Stimulated activated CD4-positive, alpha-beta T cell treated with anti-CD3 and anti-CD28 coated beads, TNF-alpha, amount 100 ng/mL, for 48 hours (primary cell): ENCODE measurements at places on chromosomes 2 and 18.

GRCh38 chr2:227082286-227082685 is 81.7 kb downstream of the COL4A4 start:
- no peak for DNase-seq

GRCh38 chr18:2111456-2111855 is 459.8 kb downstream of the METTL4 start:
- DNase-seq, result no peak

DNA sequence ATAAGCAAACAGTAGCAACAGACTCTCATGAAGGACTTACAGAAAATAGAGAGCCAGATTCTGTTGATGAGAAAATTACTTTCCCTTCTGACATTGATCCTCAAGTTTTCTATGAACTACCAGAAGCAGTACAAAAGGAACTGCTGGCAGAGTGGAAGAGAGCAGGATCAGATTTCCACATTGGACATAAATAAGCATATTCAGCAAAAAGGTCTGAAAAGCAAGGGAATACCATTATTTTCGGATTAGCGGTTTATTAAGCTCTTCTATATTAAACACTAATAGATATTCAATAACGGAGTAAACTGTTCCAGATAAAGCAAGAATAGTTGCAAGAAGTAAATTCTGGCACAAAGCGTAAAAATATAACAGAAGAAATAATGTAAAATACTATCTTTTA is 25.0 kb downstream of the POLI start:
- no peak for DNase-seq

DNA sequence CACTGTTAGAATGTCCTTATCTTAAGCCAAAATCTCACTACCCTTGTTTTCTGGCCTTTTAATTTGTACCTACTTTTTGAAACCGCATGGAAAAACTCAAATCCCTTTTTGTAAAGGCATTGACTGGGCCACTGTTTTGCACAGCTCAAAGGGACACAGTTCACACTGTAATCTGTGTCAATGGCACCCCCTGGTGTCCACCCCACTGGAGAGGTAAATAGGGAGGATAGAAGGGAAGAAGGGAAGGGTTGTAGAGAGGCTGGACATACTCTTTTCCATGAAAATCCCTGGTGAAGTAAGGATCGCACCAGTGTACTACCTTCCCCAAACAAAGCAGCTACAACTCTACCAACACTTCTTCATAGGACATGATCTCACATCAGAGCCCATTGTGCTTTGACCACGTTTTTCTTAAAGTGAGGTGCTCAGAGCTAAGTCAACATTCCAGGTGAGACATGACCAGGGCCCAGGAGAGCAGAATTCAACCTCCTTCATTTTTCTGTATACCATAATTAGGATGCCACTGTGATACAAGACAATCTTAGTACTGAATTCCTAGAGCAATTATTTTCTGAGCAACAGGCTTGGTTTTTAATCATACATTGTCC is 92.4 kb upstream of the RMDN2 start:
- peak; percentile 49 for DNase-seq

GRCh38 chr2:183069174-183069573 is 9.4 kb upstream of the DUSP19 start:
- no peak for DNase-seq

DNA sequence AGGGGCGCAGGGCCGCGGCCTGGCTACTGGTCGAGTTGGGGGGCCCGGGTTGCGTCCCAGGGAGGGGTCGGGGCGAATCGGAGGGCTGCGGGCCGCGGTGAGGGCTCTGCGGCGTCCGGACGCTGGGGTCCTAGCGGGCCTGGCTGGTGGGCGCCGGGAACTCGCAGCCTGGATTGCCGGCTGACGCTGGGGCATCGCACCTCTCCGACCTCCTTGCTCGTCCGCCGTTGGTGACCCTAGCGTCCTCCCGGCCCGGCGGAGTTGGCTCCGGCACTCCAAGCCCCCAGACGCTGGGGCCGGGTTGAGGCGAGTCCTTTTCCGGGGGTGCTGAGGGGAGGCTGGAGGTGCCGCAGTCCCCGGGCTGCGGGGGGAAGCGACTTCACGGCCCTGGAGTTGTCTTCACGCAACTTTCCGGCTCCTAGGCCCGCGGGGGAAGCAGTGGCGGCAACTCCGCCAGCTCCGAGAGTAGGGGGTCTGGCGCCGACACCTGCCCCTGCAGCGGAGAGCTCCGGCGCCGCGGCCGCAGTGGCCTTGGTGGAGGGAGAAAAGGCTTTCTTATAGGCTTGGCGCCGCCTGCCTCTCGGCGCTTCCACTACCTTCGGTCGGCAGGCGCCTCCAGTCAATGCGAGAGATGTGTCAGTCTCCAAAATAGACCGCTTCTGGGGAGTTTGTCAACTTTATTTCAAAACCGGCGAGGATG is 70.3 kb downstream of the HAUS1 start:
- DNase-seq, result peak; percentile 27

DNA sequence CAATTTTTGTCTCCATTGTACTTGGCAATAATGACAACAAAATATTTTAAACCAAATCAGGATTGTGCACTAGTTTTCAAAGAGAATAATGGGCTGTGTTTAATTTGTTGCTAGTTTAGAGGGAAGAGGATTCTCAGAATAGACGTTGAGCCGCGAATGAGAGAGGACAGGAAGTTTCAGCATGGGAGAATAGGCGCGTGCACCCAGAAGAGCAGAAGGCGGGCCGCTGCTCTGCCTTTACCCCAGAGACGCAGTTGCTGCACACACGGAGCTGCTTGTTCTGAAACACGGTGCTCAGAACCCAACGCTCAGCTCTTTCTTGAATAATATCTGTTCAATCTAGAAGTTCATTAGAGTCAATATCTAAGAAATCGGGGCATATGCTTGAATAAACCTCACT is 223.4 kb downstream of the MYT1L start:
- no peak for DNase-seq

DNA sequence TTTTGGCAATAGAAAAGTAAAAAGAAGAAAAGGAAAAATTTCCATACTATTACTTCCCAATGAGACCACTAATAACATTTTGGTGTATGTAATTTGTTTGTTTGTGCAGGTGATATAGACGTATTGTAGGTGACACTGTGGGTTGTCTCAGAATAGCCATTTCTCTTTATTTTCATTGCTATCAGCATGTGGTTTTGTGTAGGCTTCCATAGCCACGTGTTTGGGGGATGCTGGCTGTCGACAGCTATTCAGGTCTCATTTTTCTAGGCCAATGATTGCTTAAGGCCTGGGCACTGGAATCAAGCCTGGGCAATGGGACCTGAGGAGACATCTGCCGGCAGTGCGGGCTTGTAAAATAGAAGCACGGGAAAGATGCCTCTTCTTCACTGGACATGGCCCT is 71.0 kb upstream of the KCTD1 start:
- no peak for DNase-seq

GRCh38 chr18:7755753-7756475 is 188.8 kb downstream of the PTPRM start:
- no peak for DNase-seq

DNA sequence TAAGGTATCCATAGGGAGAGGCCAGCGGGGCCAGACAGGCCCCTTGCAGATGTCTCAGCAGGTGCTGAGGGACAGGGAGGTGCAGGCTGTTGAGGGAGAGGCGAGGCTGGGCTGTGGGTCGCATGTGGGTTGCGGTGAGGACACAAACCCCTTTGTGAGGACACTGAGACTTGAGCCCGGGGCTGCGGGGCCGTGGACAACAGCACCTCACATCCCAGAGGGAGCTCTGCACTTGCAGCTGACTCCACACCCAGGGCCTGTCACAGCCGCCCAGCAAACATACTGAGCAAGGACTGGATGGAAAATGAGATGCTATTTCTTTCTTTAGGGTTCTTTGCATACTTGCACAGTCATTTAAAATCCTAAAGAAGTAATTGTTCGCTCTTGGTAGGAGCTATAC is 95.3 kb upstream of the NFATC1 start:
- DNase-seq, result no peak

DNA sequence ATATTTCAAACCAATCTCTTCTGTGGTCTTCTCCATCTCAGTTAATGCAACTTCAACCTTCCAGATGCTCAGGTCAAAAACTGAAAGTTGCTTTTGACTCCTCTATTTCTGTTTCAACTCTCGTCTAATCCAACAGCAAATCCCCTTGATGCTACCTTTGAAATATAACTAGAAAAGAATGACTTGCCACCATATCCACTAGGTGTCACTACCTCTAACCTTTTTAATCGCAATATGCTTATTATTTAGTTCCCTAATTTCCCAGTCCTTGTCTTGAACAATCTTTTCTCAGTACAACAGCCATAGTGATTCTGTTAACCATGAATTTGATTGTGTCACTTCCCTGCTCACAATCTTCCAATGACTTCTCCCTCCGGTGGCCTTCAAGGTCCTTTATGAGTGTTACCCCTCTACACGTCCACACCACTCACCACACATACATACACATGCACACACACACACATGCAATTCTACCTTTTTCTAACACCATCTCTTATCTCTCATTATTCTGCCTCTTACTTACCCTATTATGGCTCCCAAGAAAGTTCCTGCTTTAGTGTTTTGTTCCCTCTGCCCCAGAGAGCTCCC is 245.5 kb upstream of the KCNJ3 start:
- no peak for DNase-seq

DNA sequence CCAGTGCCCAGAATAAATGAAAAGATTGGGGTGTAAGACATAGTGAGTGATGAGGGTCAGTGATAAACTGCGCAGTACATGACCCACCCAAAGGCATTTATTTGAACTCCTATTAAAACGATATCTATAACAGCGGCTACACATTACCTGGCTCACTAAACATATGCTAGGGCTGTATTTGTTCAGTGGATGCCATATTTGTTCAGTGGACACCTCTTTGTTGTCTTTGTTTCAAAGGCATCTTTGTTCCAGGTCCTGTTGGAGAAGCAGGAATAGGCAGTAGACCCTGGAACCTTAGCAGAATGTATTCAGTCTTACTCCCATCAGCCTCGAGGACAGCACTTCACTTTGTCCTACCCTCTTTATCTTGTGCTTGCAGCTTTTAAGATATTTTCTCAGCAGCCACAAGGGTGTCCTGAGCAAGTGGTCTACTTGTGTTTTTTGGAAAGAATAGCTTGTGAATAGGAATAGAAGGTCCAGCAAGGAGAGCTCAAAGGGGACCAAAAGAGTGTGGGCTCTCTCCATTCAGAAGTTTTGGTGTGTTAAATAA is 650.8 kb upstream of the FANCL start:
- DNase-seq, result no peak

DNA sequence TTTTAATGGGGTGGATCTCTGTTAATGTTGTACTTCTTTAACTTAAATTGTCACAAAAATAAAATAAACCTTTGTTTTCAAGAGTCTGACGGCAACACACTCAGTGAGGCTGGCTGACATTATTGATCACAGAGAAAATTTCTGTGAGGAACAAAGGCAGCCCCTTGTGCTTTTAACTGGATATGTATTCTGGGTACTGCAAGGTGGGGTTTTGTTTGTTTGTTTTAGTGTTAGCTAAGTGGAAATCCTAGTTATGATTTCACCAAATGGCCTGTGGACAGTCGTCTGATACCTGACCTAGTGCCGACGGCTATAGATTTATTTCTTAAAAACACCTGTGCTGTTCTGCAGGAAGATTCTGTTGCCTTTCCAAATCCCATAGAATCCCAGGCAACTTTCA is 1329.5 kb upstream of the ZEB2 start:
- no peak for DNase-seq

DNA sequence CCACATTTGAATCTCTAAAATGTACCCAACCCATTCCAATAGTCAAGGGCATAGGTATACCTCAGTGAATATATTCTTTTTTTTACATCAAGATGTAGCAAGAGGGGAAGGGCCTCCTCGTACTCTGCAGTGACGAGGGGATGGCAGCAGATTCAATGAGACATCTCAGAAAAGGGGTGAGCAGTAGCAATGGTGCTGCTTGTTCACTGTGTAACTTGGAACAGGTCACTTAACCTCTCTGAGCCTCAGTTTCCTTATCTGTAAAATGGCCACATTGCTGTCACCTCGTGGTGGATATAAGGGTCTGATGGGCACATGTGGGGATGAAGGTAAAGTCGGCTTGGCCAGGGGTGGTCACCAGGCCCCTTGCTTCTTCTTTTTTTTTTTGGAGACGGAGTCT is 221.6 kb downstream of the SEPTIN10 start:
- no peak for DNase-seq

- DNase-seq, result no peak
These were observed 668.3 kb downstream of the IRS1 start for GRCh38 chr2:226131299-226131784.

- DNase-seq, result peak; percentile 69
These were observed 76.0 kb downstream of the CD28 start for GRCh38 chr2:203782262-203782976.

DNA sequence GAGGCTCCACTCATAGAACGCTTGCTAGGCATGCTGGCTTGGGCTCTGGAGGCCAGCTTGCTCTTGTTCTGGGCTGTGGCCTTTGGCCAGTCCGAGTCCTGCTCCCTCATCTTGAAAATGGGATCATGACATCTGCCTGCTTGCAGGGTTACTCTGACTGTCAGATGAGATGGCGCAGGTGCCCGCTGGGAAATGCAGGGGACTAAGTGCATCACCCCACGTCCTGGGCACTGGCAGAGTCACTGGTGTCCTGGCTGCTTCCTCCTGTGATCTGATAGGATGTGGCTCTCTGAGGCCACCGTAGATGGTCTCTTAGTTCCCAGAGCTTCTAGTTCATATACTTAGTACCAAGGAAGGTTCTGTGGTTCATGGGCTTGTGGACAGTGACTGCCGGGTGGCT is 18.5 kb downstream of the LDLRAD4 start:
- DNase-seq, result no peak

- DNase-seq, result no peak
These were observed 25.0 kb downstream of the MPPE1 start for GRCh38 chr18:11883153-11883552.

DNA sequence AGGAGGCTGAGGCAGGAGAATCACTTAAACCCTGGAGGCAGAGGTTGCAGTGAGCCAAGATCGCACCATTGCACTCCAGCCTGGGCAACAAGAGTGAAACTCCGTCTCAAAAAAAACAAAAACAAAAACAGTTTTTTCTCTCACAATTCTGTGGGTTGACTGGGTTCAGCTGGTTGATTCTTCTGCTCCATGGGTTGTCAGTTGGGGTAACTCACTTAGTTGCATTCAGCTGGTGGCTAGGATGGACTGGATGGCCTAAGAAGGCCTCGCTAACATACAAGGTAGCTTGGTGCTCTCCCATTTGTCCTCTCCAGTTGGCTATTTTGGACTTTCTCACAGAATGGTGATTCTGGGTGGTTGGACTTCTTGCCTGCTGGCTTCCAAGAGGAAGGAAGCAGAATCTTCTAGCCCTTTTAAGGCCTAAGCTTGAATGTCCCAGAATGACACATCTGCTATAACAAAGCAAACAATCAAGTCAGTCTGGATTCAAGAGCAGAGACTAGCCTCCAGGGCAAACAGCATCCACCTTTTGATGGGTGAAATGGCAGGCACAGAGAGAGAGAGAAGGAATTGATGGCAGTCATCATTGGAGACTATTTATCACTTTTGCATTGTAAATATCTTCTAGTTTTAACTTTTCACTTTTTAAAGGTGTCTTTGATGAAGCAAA is 17.9 kb downstream of the LAMA3 start:
- DNase-seq, result no peak

DNA sequence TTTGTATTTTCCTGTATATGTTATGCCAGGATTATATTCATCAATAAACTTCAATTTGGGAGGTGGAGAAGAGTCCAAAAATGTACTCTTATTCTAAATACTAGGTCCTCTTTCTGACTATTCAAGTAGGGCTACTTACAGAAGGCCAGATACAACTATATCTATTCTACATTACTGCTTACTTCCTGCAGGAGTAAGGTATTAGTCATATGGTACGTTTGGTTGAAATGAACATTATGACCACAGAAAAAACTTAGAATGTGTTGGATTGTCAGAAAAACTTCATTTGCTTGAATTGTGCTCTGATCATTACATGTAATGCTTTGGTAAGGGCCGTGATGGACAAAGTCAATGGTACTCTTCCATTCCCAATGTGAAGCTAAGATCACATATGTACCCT is 35.0 kb downstream of the STAT4 start:
- DNase-seq, result no peak

GRCh38 chr18:55405475-55405874 is 182.5 kb downstream of the TCF4 start:
- DNase-seq, result no peak
